Natural killer cell treated with Interleukin-12 subunit alpha and Interleukin-12 subunit beta and Interleukin-15 and Interleukin-18, amount 100 ng/mL, for 72 hours (primary cell): ENCODE measurements at places on chromosomes 3 and 15.

GRCh38 chr15:100592898-100593297 is 9.1 kb downstream of the LINS1 start:
- no peak for DNase-seq

DNA sequence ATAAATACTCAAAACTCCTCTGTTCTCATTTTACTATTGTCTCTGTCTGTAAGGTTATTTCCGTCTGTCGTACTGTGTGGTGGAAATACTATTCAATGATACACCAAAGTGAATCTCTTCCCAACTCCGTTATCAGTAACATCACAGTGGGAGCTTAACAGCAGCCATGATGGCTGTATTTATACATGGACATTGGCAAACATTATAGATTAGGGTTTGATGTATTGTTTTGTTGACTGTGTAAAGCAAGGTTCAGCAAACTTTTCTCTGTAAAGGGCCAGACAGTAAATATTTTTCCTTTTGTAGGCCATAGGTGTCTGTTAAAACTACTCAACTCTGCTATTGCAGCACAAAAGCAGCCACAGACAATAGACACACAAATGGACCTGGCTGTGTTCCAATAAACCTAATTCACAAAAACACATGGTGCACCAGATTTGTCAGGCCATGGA is 23.2 kb downstream of the LIPC start:
- no peak for DNase-seq

DNA sequence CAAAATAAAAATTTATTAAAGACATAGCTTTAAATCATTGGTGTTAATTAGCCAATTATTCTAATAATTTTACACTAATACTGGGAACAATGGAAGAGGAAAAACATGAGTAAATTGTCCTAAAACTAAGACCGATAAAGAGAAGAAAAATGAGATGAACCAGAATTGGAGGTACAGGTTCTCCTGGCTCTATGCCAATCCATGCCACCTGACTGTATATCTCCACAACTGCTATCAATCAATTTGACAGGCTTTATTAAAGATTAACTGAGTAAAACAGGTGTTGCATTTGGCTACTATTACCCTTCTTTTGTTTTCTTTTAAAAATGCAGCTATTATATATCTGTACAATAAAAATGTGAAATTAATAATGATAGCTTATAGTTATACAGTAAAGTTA is 850.0 kb downstream of the CADM2 start:
- DNase-seq, result no peak

GRCh38 chr3:46561951-46562350 is 4.2 kb downstream of the LRRC2 start:
- no peak for DNase-seq

- no peak for DNase-seq
Observed at GRCh38 chr3:46693892-46694226, 380 bp upstream of the ALS2CL start.

DNA sequence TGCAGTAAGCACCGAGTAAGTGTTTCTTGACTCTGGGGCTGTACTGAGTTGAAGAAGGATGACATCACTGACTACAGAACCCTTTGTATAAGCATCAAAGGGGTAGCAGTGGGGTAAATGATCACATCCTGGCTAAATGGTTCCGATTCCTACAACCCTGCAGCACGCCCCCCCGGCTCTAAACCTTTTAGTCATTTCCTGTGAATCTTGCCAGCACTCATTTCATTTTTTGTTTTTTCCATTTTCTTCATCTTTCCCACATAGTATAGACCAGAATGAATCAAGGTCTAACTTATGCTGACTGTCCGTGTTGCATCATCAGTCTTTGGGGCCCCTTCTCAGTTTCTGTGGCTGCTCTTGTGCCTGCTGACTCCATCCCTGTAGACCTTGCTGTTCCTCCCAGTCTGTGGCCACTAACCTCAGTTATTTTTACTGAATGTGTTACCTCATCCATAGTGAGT is 383.1 kb upstream of the TPRG1 start:
- DNase-seq, result peak; percentile 76
